ENCODE measurements at places on chromosomes 3 and 15.

DNA sequence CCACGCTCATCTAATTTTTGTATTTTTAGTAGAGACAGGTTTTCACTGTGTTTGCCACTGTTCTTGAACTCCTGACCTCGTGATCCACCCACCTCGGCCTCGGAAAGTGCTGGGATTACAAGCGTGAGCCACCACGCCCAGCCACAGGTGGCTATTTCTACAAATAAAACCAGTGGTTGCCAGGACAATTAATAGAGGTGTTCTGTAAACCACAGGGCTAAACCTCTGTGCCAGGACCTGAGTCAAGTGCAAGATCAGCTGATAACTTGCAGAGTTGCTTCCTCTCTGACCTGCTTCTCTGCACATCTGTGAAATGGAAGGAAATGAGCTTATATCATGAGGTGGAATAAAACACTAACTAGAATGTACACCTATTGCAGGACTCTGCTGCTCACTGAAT lies 72.8 kb downstream of the CD200R1L start:
- DNase-seq: no peak

- no peak for DNase-seq
Observed at GRCh38 chr3:161117646-161118045, 12.5 kb upstream of the B3GALNT1 start.

DNA sequence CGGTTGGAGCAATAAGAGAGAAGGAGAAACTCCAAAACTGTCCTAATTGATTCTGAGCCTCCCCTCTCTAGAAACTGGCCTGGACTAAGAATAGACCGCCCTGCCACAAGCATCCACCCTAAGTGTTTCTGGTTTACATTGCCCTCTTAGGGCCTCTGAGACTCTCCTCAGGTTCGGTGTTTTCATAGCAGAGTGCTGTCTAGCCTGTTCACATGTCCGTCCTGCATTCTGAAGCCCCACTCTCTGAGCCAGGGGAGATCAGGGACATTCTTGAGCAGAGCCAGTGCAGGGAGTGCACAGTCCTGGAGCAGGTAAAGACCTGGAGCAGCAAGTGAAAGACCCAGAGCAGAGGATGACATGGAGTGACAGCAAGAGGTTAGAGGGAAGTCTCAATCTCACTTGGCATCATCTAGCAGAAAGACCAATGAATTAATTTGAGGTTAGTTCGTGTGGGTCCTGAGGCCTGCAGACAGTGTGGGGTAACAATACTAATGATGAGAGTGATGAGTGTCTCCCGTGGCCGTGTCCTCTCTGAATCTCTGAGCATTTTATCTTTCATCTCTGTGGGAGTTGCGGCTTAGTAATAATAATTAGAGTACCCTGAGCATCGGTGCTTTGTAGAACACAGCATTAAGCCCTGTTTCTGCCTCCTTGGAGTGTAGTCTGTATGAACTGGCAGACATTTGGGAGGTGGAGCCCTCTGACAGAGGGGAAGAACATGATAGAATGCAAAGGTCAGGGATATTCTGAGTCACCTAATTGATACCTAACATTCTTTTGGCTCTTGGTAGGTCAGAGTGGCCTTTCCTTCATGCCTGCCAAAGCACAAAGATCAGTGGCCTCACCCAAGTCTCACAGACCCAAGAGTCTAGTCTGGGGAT lies 24.6 kb downstream of the MAPKBP1 start:
- DNase-seq: no peak

DNA sequence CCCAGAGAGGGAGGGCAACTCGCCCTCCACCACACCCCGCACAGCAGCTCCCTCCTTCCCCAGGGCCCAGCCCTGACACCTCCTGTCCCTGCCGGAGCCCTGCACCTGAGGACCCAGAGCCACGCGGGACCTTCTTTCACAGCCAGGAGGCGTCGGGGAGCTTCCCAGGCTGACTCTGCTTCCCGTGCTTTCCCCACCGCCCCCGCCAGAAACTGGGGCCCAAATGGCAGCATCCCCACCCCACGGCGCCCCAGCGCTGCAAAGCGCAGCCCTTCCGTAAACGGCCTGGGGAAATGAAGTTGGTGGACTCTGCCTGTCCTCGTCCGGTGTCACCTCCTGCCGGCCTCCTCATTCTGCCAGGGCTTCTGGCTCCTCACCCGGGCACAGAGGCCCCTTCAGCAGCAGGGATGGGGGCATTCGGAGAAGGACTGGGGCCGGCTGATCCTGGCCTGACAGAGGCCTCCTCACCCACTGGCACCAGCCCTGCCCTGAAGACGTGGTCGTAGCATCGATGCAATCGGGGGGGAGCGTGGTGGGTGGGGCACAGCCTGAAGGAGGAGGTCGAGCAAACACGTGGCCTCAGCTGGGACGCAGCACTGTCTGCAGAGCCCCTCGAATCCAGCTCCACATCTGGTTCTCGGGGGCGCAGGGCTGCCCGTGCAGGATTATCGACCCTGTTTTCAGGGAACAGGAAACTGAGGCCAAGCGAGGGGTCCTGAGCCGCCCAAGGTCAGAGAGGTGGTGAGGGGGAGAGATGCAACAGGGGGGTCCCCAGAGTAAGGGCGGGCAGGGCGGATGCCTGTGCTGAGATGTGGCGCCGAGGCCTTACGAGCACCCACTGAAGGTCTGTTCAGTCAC lies 235.4 kb downstream of the XXYLT1 start:
- no peak for DNase-seq

DNA sequence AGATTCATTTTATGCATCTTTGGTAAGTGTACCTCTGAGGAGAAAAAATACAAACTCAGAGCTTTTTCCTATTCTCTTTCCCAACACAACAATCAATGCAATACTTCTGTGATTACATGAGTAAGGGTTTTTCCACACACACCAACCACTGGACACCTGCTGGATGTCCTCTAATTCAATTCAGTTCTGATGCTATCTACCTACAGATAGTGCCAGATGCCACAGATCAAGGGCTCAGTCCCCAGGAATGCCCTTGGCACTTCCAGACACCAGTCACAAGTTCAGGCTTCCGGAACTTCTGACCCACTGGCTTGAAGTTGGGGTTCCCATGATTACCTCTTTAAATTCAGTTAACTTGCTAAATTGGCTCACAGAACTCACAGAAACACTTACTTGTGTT lies 511.5 kb downstream of the AGBL1 start:
- DNase-seq: no peak

DNA sequence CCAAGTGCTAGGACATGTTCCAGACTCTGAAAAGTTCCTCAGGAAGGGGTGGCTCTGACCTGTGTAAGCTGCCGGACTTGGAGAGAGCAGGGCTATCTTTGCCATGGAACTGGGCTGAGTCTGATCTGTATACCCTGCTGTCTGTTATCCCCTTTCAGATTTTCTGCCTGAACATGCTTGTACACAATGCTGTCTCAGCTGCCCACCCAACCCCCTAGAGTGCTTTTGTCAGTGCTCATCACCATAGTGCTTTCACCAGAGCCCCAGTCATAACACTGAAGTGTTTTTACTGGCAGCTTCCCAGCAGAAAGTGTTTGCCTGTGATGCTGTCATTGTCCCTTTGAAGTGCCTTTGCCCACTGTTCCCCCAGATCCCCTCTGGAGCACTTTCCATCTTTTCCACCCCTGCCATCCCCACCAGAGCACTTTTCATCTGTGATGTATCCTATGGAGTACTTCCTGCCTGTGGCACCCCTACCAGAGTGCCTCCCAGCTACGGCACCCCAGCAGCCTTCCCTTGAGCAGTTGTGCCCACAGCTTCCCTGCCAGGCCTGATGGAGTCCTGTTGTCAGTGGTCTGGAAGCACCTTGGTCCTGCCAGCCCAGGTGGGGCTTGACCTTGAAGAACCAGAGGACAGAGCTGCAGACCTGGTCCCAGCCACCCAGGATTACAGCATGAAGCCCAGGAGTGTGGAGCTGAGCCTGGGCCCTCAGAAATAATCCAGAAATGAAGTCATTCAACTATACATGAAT lies 397.7 kb downstream of the DIPK2A start:
- no peak for DNase-seq

DNA sequence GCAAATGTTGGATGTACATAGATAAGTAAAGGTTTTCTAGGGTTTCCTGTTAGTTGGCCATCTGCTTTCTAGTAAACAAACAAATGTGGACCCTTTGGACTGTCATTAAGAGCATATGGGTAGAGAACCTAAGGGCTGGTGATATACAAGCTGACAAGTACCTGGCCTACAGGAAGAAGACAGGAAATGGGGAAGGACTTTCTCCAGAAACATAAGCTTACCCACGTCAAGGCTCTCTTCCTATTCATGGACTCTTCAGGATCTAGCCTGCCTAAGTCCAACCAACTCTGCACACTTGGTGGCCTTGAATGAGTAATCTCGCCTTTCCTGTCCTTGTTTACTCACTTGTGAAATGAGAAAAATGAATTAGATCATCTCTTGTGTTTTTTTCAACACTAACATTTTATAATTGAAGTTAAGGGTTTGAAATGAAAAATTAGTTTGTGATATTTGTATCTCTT lies 22.2 kb upstream of the GOLIM4 start:
- no peak for DNase-seq

DNA sequence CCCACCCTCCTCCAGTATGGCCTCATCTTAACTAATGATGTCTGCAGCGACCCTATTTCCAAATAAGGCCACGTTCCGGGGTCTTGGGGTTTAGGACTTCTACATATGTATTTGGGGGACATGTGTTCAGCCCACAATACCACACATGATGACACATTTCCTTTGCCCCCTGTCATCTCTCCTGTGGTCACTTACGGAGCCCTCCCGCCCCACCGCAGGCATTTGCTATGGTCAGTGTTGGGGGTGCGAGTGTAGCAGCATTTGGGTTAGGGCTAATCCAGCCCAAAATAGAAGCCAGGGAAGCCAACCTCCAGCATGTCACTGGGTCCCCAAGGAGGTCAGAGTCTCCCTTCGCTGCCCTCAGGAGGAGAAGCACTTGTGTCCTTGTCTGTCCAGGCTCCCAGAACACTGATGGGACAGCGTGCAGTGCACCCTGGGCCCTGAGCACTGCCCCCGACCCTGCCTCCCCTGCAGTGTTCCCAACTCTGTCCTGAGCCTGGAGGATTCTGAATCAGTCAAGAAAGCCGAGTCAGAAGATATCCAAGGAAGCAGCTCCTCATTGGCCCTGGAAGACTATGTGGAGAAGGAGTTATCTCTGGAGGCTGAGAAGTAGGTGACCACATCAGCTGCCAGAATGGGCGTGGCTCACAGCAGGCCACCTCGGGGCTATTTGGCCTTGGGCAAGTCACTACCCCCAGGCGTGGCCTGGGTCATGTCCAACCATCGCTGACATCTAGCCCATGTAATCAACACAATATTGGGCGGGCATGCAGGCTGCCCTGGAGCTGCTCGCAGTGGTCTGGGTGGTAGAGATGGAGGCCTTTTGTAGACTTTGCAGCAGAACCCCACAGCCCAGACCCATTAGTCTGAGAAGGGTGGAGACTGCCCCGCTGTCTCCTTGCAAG lies 46.9 kb upstream of the FGD5 start:
- no peak for DNase-seq

- no peak for DNase-seq
Observed at GRCh38 chr3:105561876-105562275, 195.2 kb downstream of the ALCAM start.

- DNase-seq: peak; percentile 63
Observed at GRCh38 chr3:124260206-124260915, 268.4 kb upstream of the ROPN1 start.

- no peak for DNase-seq
Observed at GRCh38 chr3:114308830-114309229, 15.0 kb downstream of the TIGIT start.

DNA sequence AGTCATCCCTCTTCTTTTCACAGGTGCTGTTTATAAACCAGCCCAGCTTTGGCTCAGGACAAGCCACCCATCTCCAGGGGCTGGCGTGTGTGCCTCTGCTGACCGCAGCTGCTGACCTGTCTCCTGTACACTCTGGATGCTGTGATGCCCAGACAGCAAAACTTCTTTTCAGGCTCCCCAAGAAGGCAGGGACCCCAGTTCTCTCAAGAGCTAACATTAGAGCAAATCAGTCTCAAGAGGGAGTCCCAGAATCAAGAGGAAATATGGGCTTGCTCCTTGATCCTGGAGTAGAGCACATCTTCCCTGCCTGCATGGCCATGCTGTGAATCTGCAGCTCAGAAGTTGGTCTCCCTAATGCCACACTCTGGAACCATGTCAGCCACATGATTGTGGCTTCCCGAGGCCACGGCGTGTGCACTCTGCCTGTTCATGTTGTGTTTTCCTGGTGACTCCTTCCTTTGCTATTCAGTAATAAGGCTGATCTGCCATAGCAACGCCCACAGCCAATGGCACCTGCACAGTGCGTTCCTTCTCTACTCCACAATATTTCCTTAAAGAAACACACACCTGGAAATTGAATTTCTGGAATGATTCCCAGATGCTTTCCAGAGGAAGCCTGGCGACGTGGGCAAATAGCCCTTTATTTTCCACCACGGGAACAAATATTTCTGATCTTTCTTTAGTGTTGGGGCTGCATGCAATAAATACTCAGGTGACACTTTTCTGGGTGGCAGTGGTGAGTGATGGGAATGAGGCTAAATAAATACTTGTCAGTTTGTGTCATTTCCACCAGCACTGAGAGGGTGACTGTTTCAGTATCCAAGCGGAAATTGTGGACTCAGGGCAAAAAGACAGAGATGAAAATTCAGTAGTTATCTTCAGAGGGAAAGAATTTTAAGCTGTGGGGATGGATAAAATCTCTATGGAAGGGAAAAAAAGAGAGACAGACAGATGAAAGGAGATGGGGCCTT lies 21.9 kb upstream of the THSD4 start:
- DNase-seq: no peak

DNA sequence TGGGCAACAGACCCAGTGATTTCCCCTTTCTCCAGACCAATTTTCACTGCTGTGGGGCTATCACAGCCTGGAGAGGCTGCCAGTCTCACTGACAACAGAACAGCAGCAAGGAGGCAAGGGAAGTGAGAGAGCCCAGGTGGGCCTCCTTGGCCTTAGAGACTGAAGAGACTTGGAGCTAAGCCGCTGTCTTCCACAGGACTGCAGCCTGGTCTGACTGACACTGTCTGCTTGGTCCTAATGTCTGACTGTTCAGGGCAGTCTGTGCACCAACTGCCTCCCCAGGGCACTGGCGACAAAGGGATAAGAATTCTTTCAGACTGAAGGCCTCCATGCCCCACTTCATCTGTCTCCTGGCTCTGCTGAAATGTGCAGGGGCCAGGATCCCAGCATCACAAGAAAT lies 11.5 kb downstream of the POMGNT2 start:
- DNase-seq: no peak

DNA sequence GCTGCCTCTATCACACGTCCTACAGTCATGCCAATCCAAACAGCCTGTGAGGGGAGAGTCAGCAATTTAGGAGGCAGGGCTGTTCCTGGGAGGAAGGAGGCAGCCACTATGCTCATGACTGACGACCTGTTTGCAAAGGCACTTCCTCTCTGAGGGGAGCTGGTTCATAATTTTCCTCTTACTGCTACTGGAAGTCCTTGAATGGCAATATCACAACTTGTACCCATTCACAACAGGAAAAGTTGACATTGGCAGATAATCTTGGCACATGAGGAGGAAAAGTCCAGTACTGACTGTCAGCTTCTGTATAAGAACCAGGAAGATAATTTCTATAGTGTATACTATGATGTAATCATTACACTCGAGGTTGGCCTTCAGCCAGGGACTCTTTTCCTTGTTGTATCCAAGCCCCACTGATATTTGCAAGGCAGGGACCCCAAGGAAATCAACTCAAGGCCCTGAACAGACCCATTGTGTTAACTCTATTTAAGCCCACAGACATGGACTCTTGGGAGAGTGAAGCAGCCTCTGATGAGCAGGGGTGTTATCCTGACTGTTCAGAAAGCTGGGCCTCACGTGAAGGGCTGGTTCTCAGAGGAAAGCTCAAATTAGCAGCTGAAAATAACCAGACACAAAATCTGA lies 267.3 kb upstream of the ADAMTS9 start:
- no peak for DNase-seq

- DNase-seq: no peak
Observed at GRCh38 chr15:41810651-41811431, 17.1 kb upstream of the JMJD7 start.

GRCh38 chr3:194070220-194070633 lies 65.7 kb upstream of the HES1 start:
- no peak for DNase-seq
